Stimulated activated CD8-positive, alpha-beta memory T cell treated with anti-CD3 and anti-CD28 coated beads, Interleukin-4, amount 100 ng/mL, for 1 hour (primary cell): ENCODE measurements at places on chromosomes 12 and 14.

DNA sequence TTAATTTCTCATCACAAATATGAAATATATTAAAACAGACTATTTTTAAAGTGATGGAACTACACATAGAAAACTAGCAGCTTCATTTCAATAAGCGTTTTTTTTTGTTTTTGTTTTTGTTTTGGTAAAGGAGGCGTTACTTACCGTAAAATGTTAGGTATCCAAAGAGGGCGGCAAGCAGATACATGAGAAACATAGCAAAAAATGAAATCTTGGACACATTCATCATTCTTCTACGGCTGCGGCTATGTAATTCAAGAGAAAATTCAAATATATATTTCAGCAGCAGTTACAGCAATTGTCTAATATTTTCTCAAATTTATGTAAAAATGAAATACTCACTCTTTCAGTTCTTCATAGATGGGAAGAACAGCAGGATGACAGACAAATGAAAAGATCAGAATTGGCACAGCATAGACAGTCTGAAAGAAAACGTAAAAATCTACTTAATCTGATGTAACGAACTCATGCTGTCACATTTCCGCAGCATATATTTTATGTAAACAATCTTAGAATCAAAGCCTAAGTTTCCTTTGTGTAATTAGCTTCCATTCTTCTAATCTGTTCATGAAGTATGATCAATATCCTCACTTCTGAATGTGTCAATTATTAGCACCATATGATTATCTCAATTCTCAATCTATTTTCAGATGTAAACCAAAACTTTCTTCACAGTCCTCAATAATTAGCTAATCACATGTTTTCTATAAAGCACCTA lies 8.8 kb downstream of the SLC38A2 start:
- no peak for DNase-seq

GRCh38 chr12:52243259-52243855 lies 10.3 kb downstream of the KRT7 start:
- no peak for DNase-seq

DNA sequence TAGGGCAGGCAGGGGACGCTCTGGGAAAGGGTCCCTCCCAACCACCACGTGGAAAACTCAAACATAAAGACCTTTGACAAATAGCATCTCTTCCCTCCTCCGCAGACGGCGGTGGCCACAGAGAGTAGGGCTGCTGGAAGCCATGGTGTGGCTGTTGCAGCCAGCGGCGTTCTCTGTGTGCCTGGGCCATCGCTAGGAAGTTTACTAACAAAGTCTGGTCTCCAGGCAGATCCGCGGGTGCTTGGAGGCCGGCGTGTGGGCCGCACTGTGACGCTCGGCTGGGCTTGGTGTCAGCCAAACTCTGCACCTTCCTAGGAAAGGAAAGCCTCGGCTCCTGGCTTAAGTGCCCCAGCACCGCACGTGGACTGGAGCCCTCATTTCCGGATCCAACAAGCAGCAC lies 65.6 kb downstream of the CCDC88C start:
- no peak for DNase-seq

GRCh38 chr12:24463375-24463774 lies 485.5 kb downstream of the BCAT1 start:
- DNase-seq = no peak

DNA sequence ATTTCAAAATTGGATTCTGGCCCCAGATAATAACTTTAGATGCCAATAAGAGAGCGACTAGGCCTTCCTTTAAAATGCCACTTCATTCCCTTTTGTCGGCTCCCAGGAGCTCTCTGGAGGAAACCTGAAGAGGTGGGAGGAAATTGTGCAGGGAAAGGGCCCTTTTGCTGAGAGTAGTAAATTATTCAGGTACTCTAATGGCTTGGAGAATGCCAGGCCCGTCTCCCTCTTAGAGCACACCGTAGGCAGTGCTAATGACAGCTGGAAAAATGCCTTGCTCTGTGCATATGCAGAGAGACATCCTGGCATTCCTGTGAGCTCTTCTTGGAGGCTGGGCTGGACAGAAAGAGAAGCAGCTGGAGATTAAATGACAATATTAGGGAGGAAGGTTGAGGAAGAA lies 115.0 kb upstream of the RPH3A start:
- DNase-seq = no peak

GRCh38 chr12:10557766-10558165 lies 52.1 kb downstream of the EIF2S3B start:
- no peak for DNase-seq

DNA sequence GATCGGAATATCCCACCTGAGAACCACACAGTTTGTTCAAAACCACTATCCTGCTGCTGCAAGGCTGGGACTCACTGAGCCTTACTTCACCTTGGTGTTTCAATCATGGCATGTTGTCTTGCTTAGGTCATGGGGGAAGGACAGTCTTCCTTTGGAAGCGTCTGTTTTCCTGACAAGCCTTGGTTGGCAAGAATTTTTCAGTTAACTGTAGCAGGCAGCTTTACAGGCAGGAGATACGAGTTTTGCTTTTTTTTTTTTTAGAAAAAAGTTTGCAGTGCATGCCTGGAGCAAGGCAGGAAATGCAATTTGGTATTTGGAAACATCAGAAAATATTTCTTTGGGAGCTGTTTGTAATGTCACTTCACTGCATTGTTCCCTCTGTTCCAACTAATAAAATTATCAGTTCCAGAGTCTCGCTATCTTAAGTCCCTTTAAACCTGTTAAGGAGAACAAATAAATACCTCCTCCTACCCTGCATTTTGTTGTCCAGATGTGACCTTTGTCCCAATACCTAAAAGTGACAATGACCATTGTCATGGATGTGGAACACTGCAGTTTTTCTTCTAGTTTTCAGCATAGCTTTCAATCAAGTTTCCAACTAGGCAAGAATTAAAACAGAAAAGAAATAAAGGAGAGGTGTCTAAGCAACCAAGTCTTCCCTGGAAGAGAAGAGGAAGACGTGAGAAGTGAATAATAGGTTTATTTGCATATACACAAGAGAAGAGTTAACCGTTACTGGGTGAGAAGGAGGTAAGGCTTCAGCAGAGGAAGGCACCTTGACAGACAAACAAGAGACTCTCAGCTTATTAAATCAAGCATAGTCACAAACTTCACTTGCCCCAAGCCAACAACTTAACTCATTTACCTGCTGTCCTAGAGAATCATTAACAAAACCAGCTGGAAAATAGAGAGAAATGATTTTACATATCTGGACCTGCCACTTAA lies 71.4 kb upstream of the ACTN1 start:
- no peak for DNase-seq

DNA sequence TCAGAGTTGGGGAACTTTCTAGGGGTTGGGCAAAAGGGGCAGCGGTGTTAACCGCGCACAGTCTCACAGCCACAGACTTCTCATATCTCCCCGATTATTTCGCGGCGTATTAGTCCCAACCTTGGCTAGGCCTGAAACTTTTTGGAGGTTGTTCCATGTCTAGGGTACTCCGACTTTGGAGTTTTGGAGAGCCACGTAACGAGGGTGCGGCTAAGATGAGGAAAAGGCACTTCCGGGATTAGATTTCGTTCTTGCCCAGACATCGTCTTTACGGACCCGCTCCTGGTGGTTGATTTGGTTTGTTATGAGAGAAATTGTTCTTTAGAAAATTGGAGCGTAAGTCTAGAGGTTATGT lies 513 bp downstream of the CCNK start:
- DNase-seq = no peak

DNA sequence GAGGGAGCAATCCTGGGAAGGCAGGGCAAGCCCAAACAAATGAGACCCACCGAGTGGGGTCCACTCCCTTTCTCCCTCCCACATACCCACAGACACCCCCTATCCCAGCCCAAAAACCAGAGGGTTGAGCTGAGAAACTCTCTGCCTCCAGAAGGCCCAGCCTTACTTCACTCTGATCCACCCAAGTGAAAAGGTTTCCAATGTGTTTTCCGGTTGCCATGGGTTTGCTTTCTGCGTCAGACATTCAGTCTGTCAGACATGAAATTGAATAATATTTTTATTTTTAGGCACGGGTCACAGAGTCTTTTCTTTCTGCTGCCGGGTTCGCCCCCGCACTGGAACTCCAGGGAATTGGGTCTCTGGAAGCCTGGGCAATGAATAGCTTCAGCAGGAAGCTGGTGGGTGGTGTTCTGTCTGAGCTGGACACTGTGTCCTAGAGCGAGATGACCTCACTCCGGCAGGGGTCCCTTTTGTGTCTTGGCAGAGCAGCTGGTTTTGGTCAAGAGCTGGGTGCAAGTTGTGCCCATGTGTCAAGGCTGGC lies 69.8 kb upstream of the CLMN start:
- no peak for DNase-seq

DNA sequence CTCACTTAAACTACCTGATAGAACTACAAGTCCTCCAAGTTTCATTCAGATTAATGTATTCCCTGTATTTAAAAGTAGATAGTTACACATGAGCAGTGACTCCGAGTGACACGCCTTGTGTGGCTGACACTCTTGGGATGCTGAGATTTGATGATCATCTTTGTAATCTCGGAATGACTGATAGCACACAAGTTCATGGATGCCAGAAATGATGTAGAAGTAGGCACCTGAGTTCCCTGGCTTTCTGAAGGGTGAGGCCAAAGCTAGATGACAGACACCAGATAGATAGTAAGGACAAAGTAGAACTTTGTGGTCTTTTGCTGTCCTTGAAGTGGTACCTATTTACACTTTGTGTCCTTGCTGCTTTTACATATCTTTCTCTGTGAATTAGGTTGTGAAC lies 491.2 kb downstream of the PCNX1 start:
- DNase-seq = no peak

- DNase-seq = no peak
Observed at GRCh38 chr12:92735131-92735721, 32.4 kb downstream of the PLEKHG7 start.

DNA sequence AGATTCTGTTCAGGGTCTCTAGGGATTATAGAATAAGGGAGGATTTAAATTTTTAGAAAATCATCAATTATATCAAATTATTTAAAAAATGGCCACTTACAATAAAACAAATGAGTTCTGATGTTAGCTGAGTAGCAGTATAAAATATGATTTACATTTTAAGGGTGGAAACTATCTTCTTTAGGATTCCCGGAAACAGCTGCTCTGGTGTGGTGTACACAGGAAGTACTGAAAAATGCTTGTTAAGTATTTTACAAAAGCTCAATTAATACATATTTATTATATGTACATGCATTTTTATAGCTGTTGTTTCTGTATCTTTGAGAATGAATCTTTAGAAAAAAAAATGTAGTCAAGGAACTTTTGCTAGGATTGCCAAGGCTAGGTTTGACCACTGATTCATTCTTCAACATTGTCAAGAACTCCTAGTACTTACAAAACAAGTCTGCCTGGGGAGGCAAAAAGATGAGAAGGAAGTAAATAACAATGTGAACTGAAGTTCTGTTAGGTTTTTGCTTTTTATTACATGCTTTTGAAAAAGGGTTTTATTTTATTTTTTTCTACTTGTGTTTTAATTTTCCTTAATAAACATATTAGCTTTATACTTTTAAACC lies 48.0 kb downstream of the ARF6 start:
- no peak for DNase-seq

DNA sequence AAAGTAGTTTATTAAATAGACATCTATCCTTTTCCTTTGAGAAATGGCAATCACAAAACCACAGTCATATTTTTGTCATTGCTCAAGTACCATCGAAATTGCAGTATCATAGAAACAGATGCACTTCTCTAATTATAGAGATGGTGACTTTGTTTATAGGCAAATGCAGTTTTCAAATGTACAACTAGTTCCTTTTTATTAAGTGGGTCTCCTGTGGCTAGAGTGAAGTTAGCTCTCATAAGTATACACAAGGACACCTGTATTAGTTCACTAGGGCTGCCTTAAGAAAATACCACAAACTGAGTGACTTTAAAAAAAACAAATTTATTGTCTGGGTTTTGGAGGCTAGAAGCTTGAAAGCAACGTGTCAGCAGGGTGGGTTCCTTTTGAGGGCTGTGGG lies 62.8 kb downstream of the OTOGL start:
- DNase-seq = no peak

DNA sequence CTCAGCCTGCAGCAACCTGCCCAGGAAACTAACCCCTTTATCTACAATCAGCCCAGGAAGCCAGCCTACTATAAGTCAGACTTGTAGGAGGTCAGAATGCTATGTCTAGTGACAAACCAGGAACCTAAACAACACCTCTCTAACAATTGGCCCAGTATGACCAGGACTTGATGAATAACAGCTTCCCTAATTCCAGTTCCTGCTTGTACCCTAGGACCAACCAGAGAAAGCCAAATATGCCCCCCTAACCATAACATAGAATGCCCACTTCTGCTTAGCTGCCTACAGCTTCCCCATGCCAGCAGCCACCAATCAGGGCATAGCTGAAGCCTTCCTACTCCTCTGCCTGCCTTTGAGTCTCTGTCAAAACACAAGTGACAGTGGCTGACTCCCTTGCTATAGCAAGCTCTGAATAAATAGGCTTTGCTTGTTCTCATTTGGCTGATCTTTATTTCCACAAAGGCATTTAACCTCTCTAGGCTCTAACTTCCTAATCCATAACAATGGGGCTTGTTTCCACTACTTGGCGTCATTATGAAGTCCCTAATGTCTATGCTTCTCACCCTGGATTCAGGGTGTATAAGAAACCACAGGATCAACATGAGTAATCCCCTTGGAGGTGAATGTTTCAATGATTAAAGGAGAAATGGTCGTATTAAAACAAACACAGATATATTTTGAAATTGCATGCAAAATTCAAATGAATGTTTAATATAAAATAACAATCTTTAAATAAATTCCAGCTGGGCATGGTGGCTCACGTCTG lies 220.2 kb downstream of the ANO6 start:
- no peak for DNase-seq

- DNase-seq = no peak
Observed at GRCh38 chr12:112833267-112833666, 41.7 kb downstream of the RPH3A start.

DNA sequence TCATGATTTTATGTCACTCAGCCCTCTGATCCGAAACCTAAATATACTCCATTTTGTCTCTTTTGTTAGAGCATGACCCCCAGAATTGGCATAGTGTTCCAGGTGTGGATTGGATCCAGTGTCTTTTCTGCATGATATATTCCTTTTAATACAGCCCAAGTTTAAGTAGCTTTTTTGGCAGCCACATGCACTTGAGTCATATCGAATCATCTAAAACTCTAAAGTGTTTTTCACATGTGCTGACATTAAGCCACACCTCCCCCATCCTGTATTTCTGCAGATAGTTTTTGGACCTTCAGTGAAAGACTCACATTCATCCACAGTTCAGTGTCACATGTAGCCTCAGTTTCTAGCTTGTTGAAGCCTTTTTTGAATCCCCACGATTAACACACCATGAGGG lies 30.6 kb downstream of the BORCS5 start:
- DNase-seq = no peak

DNA sequence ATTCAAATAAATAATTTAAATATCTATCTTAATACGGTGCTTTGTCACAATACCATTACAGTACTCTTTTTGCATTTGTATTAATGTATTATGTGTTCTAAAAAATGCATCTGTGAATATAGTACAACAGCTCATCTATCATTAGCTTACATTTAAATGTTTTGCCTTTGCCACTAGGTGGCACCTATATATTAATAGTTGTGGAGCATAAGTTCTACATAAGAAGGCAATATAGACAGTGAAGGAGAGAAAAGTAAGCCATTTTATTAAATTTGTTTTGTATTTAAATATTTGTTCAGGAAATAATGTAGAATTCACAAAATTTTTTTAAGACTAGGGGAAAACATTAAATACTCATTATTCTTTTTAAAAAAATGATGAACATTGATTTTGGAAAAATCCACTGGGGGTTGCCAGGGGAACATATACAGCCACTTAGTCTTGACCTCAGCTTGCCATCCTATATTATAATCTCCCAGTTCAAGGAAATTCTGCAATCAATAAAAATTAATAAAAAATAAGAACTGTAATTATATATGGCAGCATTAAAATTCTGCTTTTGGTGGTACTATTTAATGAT lies 9.8 kb downstream of the CCER1 start:
- DNase-seq = no peak

GRCh38 chr14:24185741-24186140 lies 2.9 kb downstream of the IPO4 start:
- DNase-seq = no peak
